ENCODE measurements at places on chromosomes 3 and 15.

- DNase-seq, result no peak
Observed at GRCh38 chr3:59334585-59334984, 284.8 kb upstream of the CFAP20DC start.

DNA sequence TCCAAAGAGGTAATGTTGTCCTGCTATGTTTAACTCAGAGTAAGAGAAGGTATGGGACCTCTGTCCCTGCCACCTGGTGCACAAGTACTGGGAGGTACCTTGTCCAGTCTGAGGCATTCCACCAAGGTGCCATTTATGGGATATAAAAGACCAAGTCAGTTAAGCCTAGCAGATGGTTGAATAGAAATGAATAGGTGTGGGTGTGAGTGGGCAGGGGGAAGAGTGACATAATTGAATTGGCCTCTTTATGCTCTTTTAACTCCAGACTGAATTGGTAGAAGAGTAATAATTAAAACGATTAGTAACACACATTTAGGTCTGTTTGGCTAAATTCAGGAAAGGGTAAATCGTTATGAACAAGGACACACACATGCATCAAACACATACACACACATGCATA lies 562 bp downstream of the ADGRG7 start:
- no peak for DNase-seq

- no peak for DNase-seq
Observed at GRCh38 chr15:101148881-101149664, 102.8 kb downstream of the CHSY1 start.

DNA sequence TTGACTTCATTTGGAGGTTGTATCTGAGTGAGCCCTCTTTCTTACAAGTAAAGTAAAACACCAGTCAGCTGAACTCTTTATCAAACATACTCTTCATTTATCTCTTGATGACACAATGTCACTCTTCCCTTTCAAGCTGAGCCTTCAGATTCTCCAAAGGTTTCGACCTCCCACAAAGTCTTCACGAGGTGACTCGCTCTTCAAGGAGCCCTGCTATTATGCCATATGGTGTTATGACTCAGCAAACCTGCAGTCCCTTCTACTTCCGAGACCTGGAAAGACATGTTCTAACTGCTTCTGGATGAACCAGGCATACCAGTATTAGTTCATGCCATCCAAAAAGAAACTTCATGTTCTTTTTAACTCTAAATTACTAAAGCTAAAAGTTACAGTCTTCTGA lies 23.1 kb downstream of the AADAC start:
- no peak for DNase-seq

GRCh38 chr3:6321999-6322398 lies 538.9 kb upstream of the GRM7 start:
- DNase-seq, result no peak

- peak; percentile 53 for DNase-seq
Observed at GRCh38 chr15:67303490-67304363, 49.1 kb downstream of the IQCH start.
